AG10803 (cell line): ENCODE measurements at places on chromosomes 4 and X.
A peak's percentile ranks its signal among the peaks of the same experiment; 100 is the strongest.

DNA sequence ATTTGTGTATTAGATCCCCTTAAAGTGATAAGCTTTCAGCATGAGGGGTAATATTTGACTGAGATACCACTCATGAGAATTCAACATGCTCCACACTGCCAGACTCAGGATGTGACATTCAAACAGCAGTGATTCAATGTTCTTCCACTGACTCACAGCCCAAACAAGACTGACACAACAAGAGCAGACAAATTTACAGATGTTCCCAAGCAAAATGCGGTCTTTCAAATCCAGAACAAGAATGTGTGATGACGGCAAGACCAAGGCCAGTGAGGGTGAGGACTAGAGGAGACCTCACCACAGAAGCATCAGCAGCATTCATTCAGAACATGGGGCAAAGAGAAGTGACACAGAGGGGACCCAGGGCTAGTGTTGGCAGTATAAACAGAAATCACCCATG lies 99.3 kb upstream of the GRIA3 start:
- DNase-seq: peak; percentile 92

GRCh38 chr4:139869810-139870209 lies 204.2 kb downstream of the MGST2 start:
- DNase-seq: no peak

DNA sequence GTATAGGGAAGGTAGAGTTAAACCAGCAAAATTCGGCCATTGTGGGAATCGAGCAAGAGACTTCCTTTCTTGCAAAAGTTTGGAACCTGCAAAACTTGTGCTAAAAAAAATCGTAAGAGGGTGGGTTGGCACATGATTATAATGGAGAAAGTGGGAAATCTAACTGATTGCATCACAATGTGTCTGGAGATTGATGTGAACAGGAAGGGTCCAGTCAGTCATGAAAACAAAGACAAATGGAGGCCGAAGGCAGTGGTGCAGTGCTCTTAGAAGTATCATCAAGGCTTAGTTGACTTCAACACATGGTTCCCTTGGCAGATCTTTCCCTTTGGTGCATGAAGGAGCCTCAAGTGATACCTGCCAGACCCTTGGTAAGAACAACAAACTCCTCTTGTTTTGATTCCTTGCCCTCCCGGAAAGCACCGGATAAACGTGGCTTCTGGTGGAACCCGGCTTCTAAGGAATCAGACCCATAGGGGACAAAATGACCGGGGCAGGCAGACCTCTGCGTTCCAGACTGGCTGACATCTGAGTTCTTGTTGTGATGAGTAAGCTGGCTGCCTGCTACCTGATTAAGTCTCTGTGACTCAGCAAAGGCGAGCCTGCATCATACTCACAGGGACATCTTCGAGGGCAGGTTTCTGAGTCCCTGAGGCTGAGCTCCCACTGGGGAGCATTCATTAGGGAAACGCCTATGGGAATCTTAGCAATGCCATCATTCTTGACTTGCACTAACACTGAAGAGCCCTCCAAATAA lies 87.7 kb upstream of the MAP3K15 start:
- DNase-seq: peak; percentile 55

GRCh38 chr4:184647266-184648053 lies 1.8 kb downstream of the CASP3 start:
- DNase-seq: peak; percentile 15

DNA sequence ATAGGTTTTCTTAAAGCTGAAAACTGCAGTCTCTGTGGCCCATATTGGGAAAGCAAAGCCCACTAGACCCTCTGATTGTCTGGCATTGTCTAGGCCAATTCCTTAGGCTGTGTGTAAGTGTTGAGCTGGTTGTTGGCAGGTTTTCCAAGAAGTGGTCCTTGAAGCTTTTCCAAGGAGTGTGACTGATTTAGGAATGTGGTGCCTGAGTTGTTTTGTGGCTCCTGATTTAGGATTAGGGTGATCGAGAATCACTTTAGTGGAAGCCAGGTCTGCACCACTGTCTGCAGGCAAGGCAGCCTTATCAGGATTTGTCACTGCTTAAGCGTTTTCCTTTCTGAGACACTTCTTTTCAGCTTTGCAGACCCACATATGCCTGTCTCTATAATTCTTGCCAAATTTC lies 339.0 kb upstream of the DDX53 start:
- no peak for DNase-seq
